ENCODE measurements at places on chromosomes 5 and 9.

DNA sequence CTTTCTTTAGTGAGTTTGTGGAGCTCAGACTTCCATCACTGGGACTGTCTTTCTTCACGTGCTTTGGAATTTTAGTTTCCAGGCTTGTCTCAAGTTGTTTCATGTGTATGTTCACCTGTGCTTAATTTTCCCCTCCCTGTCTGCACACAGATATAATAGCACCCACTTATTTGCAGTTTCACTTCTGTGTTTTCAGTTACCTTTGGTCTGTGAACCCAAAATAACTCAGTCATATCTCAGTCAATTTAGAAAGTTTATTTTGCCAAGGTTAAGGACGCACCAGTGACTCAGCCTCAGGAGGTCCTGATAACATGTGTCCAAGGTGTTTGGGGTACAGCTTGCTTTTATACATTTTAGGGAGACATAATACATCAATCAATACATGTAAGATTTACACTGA, 330.4 kb downstream of the ICE1 start:
- no peak for DNase-seq
- no peaks in the 10 kb centered on the region for H3K27me3 ChIP-seq
- H3K27ac ChIP-seq, result no peak overlapping the region
- no peak overlapping the region for H3K4me3 ChIP-seq
- no peaks in the 10 kb centered on the region for H3K4me1 ChIP-seq
- H3K36me3 ChIP-seq, result no peaks in the 10 kb centered on the region

DNA sequence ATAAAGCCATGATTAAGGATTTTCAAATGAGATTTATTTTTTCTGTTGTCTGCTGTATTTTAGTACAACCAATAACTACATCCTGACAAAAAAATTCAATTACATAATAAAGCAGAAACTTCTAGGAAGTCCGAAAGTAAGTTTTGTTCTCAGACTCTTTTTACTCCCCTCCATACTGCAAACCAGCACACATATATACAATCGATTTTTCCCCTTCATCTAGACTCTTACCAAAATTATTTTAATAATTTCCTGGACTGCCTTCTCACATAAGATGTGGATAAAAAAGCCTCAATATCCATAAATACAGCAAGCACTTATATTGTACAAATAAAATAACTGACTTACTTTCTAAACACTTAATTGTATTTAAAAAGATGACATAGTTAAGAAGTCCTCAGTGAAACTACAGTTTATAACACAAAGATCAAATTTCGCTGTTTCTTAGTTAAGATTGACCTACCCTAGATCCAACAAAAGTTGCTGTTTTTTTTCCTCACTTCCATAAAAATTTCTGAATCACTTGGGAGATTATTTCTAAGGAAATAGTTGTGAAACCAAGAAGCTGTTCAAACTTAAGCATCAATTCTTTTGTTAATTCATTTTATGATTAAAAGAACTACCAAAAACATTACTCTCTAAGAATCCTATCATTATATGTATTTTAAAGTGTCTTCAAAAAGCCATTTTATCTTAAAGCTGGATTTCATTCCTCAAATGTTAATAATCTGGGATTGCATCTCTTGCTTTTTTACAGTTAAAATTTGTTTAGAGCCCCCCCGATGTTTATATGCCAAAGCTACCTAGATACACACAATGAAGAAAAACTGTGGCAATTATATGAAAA, 74.7 kb upstream of the IFNE start:
- no peak for DNase-seq
- H3K27me3 ChIP-seq, result peaks cover 74% of the 10 kb centered on the region
- no peaks in the 10 kb centered on the region for H3K36me3 ChIP-seq

DNA sequence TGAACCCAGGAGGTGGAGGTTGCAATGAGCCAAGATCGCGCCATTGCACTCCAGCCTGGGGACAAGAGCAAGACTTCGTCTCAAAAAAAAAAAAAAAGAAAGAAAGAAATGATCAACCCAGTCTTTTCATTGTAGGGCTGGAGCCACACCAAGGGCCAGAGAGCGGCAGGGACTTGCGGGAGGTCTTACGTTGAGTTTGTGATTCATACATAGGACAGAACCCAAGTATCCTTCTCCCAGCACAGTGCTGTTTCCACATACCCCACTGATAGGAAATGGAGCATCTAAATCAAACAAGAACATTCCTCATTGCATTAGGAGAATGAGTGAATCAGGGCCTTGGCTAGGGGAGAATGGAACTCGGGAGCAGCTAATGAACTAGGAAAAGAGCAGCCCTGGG, 3.5 kb upstream of the TNIP1 start:
- peak overlapping the region; percentile 98 for H3K27ac ChIP-seq
- DNase-seq, result no peak
- H3K4me1 ChIP-seq, result peaks cover 75% of the 10 kb centered on the region
- no peak overlapping the region for H3K4me3 ChIP-seq
- no peaks in the 10 kb centered on the region for H3K27me3 ChIP-seq

- H3K4me3 ChIP-seq, result peak overlapping the region; percentile 19
- H3K27ac ChIP-seq, result no peak overlapping the region
Measured at GRCh38 chr5:1666812-1667588, 132.6 kb downstream of the MRPL36 start.

DNA sequence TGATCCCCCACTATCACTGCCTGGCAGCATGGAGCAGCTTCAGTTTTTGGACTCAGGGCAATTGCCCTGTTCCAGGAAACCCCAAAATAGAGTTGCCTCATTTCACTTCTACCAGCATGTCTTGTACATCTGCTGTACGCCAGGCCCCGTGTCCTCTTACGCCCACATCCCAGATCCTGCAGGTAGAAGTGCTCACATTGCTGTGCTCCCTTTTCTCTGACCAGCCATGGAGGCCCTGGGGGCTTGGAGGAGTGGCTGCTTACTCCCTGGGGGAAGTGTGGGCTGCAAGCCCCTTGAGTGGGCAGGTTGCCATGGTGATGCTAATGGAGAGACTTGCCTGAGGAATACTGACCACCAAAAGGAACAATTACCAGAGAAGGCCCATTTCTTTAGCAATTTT, 55.6 kb upstream of the KCNIP1 start:
- no peaks in the 10 kb centered on the region for H3K4me1 ChIP-seq
- H3K27me3 ChIP-seq, result no peaks in the 10 kb centered on the region
- no peaks in the 10 kb centered on the region for H3K36me3 ChIP-seq
- no peak for DNase-seq
- no peak overlapping the region for H3K27ac ChIP-seq
- H3K4me3 ChIP-seq, result no peak overlapping the region

DNA sequence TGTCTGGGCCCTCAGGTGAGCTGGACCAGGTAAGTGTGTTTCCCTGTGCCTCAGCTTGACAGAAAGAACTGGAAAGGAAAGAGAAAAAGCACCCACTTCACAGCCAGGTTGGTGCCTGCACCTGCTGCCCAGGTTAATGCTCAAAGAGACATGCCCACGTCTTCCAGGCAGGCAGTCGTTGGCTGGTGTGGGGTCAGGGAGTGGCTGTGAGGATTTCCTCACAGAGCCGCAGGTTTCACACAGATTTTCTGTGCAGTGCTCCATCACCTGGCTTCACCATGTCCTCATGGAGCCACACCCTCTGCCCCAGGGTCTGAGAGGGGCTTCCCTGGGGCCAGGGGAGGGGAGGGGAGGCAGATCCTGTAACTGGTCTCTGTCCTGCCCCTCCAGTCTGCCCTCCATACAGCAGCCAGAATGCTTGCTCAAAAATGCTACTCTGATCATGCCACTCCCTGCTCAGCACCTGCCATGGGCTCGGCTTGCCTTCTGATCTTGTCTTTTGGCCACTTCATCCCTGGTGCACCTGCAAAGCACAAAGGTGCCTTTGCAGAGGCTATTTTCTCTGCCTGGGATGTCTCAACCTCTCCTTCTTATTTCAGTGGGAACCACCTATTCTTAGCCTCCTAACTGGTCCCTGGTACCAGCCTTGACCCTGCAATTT, 82.5 kb upstream of the UBTD2 start:
- DNase-seq, result peak; percentile 17
- H3K4me3 ChIP-seq, result no peak overlapping the region
- H3K36me3 ChIP-seq, result peaks cover 6% of the 10 kb centered on the region
- no peak overlapping the region for H3K27ac ChIP-seq
- no peaks in the 10 kb centered on the region for H3K4me1 ChIP-seq

DNA sequence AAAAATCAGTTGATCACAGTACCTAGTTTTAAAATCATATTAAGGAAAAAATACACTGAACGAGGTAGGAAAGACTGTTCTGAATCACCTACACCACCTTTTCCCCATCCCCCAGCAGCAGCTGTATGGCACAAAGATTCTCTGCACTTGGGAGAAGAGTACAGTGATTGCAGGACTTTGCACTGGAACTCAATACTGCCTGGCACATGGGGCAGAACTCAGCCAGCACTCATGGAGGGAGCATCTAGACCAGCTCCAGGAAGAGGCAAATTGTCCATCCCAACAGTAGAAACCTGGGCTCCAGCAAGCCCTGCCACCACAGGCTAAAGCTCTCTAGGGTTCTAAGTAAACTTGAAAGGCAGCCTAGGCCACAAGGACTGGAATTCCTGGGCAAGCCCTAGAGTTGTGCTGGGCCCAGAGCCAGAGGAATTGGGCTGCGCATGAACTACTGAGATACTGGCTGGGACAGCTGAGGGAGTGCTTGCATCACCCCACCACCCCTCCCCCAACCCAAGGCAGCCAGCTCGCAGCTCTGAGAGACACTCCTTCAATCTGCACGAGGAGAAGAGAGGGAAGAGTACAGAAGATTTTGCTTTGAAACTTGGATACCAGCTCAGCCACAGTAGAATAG, 654.4 kb upstream of the CDH6 start:
- no peaks in the 10 kb centered on the region for H3K4me1 ChIP-seq
- DNase-seq, result peak; percentile 71
- no peak overlapping the region for H3K4me3 ChIP-seq
- H3K27ac ChIP-seq, result no peak overlapping the region
- no peaks in the 10 kb centered on the region for H3K36me3 ChIP-seq
